A172 (cell line): ENCODE measurements at places on chromosomes 12 and 14. TPM values are rescaled to one million over a fixed set of nuclear protein-coding genes. Genes with fewer than 3 reads are reported as not detected.

DNA sequence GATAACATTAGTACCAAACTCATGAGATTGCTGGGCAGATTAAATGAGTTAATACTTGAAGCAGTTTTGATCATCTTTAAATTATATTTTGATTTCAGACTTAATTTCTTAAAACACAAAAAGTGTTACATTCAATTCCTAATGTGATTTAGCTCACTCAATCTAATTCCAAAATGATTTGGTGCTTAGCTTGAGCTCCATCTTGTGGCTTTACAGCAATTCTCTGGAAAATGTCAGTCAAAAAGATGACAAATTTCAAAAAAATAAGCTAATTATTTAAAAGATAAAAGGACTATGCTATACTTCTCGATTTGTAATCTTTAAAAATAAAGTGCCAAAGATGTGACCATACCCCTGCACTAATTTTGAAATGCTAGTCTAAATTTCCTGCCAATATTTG is 10.1 kb downstream of the LLPH start:
- DNase-seq: no peak

- peak; percentile 76 for DNase-seq
Observed at GRCh38 chr14:64673748-64674147, 30.5 kb upstream of the PLEKHG3 start.

- DNase-seq: no peak
Observed at GRCh38 chr12:59580050-59580449, 15.8 kb upstream of the SLC16A7 start.

- no peak for DNase-seq
Observed at GRCh38 chr14:78282437-78282836, 112.3 kb downstream of the NRXN3 start.

Gene TAS2R7
- not detected in 2 replicates for total RNA-seq

GRCh38 chr14:102084931-102085330 is 1.9 kb downstream of the HSP90AA1 start:
- no peak for DNase-seq

GRCh38 chr14:105123981-105124765 is 44.4 kb downstream of the JAG2 start:
- no peak for DNase-seq

Gene KMT2D
- 17.2 and 41.4 TPM in 2 replicates for total RNA-seq

DNA sequence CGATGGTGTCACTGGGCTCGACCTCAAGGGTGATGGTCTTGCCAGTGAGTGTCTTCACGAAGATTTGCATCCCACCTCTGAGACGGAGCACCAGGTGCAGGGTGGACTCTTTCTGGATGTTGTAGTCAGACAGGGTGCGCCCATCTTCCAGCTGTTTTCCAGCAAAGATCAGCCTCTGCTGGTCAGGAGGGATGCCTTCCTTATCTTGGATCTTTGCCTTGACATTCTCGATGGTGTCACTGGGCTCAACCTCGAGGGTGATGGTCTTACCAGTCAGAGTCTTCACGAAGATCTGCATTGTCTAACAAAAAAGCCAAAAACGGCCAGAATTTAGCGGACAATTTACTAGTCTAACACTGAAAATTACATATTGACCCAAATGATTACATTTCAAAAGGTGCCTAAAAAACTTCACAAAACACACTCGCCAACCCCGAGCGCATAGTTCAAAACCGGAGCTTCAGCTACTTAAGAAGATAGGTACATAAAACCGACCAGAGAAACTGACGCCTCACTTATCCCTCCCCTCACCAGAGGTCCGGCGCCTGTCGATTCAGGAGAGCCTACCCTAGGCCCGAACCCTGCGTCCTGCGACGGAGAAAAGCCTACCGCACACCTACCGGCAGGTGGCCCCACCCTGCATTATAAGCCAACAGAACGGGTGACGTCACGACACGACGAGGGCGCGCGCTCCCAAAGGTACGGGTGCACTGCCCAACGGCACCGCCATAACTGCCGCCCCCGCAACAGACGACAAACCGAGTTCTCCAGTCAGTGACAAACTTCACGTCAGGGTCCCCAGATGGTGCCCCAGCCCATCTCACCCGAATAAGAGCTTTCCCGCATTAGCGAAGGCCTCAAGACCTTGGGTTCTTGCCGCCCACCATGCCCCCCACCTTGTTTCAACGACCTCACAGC is 717 bp downstream of the UBC start:
- peak; percentile 80 for DNase-seq

DNA sequence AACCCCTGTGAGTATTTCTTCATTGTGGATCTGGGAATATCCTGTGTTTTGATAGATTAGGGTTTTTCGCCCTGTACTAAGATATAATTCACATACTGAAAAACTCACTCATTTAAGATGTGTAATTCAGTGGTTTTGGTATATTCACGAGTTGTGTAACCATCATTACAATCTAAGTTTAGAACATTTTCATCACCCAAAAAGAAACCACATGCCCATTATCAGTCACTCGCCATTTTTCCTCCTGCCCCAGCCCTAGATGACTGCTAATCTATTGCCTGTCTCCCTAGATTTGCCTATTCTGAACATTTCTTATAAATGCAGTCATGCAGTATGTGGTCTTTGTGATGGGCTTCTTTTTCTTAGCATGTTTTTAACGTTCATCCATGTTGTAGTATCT is 67.9 kb upstream of the ATF1 start:
- no peak for DNase-seq

DNA sequence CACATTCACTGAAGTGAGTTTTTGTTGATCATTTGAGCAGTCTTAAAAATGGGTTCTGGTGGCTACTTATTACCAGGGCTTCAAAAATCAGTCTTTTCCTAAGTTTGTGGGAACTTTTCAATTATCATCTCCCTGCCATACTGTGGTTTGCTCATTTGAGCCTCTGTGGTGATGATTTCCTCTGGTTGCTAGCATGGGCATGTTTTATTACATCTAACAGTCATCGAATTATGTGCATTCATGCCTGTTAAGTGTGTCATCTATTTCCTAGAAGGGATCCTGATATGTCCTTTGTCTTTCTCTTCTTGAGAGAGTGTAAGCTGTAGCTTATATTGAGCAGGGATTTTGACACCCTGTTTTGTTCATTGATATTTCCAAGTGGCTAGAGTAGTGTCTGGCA is 116.8 kb downstream of the WIF1 start:
- no peak for DNase-seq

Gene GPR162
- 5.3 and 12.3 TPM in 2 replicates for total RNA-seq

DNA sequence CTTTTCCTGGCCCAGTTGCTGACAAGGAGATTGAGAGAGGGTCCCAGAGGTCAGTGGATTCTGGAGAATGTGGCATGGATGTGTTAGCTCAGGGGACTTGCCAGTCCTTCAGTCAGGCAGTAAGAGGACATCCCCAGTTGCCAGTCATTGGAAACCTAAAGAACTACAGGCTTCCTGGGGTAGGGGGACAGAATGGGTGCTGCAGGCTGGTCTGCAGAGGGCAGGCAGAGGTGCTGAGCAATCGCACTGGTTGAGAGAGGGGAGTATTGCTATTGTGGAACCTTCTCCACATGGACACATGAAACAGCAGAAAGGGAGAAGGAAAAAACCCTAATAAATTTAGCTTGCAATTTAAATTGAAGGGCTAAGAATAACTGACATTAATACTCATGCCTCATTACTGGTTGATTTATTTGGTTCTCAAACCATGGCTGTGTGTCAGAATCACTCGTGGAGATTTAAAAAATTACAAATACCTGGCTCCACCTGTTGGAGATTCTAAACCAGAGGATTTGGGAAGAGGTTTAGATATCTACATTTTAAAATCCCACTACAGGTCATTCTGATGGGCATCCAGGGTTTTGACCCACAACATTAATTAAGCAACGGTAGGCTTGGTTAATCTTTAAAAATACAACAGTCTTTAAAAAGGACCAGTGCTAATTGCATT is 71.2 kb upstream of the SLC38A2 start:
- DNase-seq: no peak

Gene DNAI7
- total RNA-seq: 0.38 TPM in 1 of 2 replicates, not detected in the other

Gene PLD4
- total RNA-seq: not detected in 2 replicates

DNA sequence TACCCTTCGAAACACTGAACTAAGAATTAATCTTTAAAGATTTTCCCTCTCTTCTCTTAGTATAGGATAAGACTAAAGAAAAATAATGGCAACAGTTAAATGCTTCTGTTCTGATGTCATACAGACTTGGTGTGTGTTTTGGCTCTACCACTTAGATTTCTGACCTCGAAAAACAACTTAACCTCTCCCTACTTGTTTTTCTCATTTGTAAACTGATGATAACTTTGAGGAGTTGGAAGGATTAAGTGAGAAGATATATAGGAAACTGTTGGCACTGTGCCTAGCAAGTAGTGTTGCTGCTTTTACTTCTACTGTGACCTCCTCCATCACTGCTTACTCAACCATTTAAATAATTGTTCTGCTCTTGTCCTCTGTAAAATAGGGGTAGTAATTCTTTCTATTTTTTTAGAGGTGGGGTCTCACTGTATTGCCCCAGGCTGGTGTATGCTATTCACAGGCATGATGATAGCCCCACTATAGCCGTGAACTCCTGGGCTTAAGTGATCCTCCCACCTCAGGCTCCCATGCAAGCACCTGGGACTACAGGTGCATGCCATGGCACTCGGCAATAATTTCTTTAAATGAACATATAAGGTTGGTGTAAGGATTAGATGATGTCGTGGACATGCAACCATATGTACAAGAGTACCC is 22.4 kb downstream of the PALS1 start:
- peak; percentile 59 for DNase-seq

Gene MYO1H
- total RNA-seq: not detected in 2 replicates

Gene IFNG-AS1
- total RNA-seq: not detected in 2 replicates

Gene CD69
- total RNA-seq: not detected in 2 replicates

Gene RPGRIP1
- not detected in 2 replicates for total RNA-seq

- no peak for DNase-seq
Observed at GRCh38 chr12:125187780-125188741, 122.8 kb downstream of the AACS start.

Gene TGM1
- total RNA-seq: 0.64 and 3.3 TPM in 2 replicates

- no peak for DNase-seq
Observed at GRCh38 chr14:50057331-50057730, 59.0 kb downstream of the VCPKMT start.

Gene KLHL33
- not detected in 2 replicates for total RNA-seq

GRCh38 chr14:88727057-88727456 is 65.7 kb downstream of the EML5 start:
- no peak for DNase-seq

DNA sequence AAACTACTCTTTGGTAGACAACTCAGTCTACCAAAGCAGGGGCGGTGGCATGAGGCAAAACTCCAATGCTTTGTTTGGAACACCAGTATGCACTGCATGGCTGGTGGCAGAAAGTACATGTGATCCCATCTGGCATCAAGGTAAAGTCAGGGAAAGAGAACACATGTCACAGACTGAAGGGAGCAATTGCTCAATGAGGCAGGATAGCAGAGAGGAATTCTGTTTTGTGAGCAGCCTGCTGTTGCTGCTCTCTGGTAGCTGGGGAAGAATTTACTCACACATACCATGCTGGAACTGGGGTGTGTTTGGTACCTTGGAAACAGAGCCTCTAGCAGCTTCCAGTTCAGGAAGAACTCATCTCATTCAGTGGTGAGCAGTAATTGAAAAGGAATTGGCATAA is 84.8 kb downstream of the HELB start:
- DNase-seq: no peak

GRCh38 chr14:68622856-68623255 is 170.0 kb downstream of the ZFP36L1 start:
- no peak for DNase-seq

DNA sequence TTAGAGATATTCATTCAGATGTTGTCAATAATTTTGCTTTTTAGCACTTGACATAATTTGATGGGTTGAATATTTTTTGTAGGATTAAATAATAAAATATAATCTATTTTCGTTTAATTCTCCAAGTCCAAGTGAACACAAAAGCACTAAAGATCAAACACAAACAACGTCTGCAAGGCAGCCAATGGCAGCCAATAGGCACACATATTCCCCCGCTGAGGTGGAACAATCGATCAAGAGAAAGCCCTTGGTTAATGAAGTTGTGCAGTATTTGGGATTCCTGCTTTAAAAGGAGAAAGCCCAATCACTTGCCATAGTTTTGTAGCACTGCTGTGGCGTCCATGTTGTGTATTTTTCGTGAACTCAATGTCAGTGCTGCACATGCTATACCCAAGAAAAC is 1.5 kb downstream of the DHRS7 start:
- DNase-seq: no peak

DNA sequence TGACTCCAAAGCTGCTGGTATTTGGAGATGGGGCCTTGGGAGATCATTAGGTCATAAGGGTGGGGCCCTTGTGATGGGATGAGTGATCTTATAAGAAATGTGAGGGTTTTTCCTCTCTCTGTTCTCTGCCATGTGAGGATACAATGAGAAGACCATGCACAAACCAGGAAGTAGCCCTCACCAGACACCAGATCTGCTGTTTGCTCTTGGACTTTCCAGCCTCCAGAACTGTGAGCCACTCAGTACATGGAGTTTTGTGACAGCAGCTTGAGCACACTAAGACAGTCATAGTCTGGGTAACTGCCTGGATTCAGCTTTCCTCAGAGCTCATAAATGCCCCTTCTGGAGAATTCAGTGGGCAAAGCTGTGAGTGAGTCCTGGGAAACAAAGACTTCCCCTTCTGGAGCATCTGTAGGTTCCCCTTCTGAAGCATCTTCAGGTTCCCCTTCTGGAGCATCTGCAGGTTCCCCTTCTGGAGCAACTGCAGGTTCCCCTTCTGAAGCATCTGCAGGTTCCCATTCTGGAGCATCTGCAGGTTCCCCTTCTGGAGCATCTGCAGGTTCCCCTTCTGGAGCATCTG is 11.0 kb upstream of the PPP4R3A start:
- DNase-seq: no peak

DNA sequence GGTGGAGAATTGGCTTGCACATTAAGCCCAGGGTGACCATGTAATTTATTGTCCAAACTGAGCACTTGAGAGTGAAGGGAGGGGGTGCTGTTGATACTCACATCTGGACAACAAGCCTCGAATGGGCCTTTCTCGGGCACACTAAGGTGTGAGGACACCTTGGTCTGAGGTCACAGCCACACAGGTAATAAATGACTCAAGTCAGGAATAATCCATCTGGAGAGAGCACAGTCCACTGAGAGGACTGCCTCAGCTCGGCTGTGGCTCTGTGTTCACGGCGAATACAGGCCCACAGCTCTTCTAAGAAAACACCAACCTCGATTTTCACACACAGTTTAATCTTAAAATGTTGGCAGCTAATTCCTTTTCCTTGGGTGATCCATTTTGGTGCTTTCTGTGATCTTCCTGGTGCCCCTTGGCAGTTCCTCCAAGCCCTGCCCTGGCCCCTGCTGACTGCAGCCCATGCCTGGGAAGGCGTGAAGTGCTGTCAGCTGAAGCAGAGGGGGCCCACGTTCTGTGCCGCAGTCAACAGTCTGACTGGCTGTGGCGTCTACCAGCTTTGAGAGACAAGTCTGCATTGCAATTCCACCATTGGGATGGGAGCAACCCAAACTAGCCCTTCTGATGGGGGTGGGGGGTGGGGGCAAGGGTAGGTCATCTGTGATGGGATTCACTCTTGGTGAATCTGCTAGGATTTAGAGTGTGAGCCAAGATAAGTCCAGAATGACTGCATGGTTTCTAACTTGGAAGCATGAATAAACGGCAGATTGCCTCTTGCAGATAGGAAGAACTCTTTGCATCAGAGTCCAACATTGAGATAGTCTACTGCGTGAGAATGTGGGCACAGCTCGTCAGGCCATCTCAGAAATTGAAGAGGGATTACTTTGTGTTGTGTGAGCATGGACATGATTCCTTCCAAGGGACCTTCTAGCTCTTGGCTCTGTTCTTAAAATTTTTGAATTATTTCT is 42.8 kb downstream of the ZNF664 start:
- DNase-seq: no peak

- DNase-seq: no peak
Observed at GRCh38 chr12:87801860-87802720, 227.1 kb downstream of the C12orf50 start.

Gene DERA
- 43.1 and 46.1 TPM in 2 replicates for total RNA-seq
